Naive thymus-derived CD8-positive, alpha-beta T cell (primary cell): ENCODE measurements at places on chromosomes 4 and X. TPM values are rescaled to one million over a fixed set of nuclear protein-coding genes. Genes with fewer than 3 reads are reported as not detected.

GRCh38 chr4:189301692-189302091, 639.0 kb upstream of the FRG1 start:
- DNase-seq = no peak

- DNase-seq = no peak
Measured at GRCh38 chr4:127748957-127749356, 18.8 kb downstream of the SLC25A31 start.

- DNase-seq = no peak
Measured at GRCh38 chr4:102308032-102308799, 37.1 kb downstream of the SLC39A8 start.

DNA sequence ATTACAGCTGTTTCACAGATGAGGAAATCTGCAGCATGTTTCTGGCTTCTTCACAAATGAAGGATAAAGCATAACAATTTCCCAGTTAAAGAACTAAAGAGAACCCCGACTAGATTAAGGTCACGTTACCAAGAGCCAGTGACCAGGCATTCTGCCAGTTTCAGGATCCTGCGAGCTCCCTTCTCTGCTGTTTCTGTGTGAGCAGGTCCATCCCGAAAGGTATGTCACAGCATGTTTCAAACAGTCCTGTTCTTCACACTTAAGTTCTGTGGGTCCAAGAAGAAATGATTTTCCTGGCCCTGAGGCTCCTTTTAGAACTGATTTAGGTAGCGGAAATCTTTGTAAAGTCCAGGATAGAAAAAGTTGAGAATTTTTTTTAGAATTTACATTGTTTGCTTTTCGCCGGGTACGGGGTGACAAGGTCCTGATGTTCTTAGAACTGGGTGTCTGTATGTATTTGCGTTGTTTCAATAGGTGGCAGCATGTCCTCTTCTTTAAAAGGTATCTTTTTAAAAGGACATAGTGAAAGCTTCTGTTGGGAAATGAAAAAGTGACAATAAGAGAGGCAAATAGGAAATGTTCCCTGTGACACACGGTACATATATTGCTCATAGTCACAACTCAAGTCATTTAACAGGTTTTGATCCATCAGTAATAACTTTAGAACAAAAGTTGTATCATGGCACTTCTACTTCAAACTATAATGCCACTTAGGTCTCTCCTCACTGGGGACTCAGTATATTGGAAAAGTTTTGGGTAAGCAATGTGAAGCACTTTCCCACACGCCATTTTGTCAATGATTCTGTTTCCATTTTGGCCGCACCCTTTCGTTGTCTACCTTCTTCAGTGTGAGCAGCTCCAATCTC, 18.4 kb downstream of the IL21 start:
- no peak for DNase-seq

Gene CT45A5
- not detected for total RNA-seq

Gene NDUFA1
- 52.6 TPM for total RNA-seq

Gene WNK3
- 1.2 TPM for total RNA-seq
